ENCODE measurements at places on chromosomes 11 and 22.

GRCh38 chr11:103779054-103779453 lies 257.4 kb upstream of the DDI1 start:
- no peak for DNase-seq

DNA sequence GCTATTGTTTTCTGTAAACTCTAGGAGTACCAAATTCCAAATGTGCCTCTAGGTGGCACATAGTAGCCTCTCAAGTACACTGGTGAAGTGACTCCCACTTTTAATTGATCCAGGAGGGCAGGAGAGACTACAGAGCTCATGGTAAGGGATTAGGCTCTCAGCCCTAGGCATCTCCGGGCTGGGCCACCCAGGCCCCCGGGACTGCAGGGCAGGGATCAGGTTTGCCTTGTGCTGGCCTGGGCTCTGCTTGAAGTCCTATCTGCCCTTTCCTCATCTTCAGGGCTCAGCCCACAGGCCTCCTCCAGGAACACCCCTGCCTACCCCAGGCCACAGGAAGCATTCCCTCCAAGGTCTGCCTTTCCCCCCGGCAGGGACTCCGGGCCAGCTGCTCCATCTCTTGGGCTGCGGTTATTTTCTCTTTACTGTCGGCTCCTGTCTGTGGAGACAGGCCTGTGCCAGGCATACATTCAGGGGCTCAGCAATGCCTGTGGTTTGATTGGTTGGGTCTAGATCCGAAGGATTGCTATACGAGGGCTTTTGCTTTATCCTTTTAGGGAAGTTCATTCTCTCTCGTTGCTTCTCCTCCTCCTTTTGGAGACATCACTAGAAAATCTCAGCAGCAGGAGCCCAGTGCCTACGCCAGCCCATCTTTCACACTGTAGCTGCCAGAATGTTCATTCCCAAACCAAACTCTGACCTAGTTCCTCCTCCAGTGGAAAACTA lies 32.8 kb downstream of the PARVA start:
- DNase-seq, result peak; percentile 53

DNA sequence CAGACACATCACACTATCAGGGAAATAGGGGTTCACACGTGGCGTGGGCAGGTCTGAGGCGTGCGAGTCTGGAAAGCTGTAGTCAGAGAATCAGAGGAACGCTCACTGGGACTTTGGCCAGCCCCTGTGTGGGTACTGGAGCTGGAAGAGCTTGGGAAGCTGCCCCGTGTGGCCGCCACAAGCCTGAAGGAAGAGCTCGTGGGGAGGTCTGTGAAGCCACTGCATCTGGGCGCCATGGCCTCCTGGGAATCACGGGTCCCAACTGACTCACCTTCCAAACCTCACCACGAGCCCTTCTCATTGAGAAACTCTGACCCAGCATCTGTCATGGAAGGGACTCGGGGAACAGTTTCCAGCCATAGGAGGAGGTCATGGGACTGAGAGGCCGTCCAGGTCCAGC lies 5.9 kb upstream of the MRGPRF start:
- peak; percentile 30 for DNase-seq

DNA sequence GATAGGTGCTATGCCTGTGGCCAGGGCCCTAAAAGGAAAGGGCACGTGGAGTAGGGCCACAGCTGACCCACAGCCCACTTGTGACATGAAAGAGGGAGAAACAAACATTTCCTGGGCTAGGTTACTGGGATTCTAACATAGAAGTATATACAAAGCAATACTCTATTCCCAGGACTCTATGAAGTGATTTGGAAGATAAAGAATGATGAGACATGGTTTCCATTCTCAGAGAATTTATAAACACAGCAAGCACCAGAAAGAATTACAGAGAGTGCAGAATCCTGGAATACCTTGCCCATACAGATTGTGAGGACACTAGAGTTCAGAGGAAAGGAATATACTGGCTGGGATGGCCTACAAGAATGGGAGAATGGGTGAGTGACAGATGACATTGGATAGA lies 86.4 kb downstream of the KIRREL3 start:
- DNase-seq, result no peak

DNA sequence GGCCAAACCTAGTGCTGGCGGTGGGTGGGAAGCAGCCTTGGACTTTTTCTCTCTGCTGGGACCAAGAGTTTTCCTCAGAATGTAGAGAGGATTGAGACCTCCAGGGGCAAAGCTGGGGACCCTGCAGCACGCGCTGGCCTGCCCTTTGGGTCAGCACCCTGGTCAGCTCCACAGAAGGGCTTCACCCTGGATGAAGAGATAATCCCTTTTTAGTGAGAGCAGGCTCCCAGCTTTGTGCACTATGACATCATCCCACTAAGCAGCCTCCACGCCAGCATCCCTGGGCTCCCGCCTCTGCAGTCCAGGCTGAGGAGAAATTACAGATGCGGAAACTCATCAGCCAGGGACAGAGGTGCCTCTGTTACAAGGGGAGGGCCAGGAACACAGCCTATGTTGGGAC lies 23.5 kb downstream of the DRICH1 start:
- DNase-seq, result peak; percentile 6

- DNase-seq, result no peak
Measured at GRCh38 chr22:44616882-44617655, 84.9 kb upstream of the PRR5 start.

- no peak for DNase-seq
Measured at GRCh38 chr11:116539836-116540418, 232.9 kb downstream of the BUD13 start.

DNA sequence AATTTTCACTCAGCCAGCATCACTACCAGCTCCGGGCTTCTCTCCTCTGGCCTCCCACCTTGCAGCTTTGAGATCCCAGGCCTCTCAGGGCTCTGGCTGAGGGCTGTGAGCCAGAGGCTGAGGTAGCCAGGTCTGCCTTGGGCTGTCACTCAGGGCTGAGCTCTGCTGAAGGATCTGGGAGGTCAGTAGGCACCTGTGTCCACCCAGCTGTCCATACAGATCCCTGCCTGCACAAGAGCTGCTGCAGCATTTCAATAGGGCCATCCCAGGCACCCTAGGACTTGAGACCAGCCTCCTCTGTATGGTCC lies 12.6 kb downstream of the KCNQ1OT1 start:
- no peak for DNase-seq

GRCh38 chr11:71395263-71395560 lies 53.0 kb downstream of the DHCR7 start:
- no peak for DNase-seq

- DNase-seq, result no peak
Measured at GRCh38 chr22:27312565-27312964, 489.0 kb downstream of the MN1 start.

DNA sequence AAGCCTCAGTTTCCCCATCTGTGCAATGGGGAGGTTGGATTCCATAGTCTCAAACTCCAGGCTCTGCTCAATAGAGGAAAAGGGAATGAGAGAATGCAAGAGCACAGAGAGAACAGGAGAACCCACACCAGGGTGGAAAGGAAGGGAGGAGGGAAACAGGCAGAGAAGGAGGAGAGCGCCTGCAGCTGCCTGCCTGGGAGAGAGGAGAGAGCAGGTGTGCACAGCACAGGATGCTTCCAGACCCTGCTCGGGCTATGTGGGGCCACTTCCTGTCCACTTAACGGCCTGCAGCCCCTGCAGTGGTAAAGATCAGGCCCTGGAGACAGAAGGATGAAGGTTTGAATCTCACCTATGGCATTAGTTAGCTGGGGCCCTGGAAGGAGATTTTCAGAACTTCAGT lies 12.3 kb downstream of the LRRC32 start:
- DNase-seq, result no peak

DNA sequence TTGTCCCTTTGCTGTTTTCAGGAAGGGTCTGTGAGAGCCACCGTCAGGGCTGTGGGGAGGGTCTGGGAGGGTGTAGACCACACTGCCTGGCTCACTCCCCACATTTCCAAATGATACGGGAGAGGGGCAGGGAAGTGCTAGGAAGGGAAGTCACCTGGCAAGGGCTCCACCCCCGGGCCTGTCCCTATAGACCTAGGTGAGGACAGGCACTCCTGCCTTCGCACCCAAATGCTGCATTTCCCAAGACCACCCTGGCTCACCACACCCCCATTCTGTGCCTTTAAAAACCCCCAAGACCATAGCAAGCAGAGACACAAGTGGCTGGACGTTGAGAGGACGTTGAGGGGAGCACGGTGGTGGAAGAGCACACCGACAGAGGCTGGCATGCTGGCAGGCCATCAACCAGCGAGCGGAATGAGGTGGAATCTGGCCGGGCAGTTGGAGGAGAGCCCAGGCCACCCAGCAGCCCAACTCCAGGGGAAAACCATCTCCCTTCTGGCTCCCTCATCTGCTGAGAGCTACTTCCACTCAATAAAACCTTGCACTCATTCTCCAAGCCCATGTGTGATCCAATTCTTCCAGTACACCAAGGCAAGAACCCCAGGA lies 45.7 kb downstream of the GNB1L start:
- no peak for DNase-seq
